ENCODE measurements at places on chromosomes 1 and 21.

GRCh38 chr21:27047658-27048314 lies 80.9 kb upstream of the ADAMTS5 start:
- DNase-seq = no peak

- DNase-seq = no peak
These were observed 28.6 kb downstream of the ERG start for GRCh38 chr21:38469642-38470041.

DNA sequence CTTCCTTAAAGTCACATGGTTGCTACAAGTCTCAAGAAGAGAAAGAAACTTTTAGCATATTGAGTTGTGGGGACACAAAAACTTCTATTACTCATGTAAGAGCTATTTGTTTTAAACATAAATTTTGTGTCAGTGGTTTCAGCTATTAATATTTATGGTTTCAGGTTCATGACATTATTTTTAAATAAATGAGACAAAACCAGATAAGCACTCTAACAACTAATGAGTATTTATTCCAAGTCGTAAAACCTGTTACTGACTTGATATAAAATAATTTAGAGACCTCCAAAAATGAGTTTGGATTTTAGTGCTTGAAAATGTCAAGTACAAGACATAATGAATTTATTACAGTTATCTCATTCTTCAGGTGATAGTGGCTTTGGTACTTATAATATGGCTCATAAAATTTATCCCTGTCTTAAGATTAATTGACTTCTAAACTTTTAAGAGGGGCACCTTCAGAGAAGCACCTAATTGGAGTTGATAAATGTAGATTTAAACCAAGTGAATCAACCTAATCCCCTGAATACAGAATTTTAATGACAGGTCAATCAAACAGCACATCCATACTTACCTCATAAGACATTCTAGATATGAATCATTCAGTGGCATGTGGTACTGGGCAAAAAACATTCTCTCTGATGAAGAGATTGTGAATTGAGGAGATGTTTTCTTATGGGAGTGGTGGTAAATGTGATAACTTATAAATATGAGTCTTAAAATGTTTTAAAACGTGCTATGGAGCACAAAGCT lies 167.7 kb upstream of the PTGFR start:
- no peak for DNase-seq

DNA sequence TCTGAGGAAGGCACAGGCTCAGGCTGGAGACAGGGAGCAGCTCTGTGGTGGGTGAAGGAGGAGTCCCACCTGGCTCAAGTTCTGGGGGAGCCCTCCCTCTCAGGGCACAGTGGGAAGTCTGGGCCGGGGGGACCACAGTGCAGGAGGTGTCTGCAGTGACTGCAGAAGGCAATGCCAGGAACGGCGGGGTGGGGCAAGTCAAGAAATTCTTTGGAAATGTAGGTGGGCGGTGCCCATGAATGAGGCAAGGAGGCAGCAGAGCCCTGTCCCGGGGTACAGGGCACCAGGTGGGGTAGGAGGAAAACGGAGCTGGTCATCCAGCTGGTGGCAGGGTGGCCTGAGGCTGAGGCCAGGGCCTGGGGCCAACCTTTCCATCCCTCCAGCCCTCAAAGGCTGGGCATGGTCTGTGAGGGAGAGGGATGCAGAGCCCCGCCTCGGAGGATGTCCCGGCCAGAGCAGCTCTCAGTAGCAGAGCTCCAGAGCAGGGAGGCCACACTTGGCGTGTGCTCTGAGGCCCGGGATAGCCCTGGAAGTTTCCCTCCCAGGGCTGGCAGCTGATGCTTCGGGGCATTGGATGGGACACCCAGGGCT lies 4.7 kb downstream of the TFF3 start:
- no peak for DNase-seq

DNA sequence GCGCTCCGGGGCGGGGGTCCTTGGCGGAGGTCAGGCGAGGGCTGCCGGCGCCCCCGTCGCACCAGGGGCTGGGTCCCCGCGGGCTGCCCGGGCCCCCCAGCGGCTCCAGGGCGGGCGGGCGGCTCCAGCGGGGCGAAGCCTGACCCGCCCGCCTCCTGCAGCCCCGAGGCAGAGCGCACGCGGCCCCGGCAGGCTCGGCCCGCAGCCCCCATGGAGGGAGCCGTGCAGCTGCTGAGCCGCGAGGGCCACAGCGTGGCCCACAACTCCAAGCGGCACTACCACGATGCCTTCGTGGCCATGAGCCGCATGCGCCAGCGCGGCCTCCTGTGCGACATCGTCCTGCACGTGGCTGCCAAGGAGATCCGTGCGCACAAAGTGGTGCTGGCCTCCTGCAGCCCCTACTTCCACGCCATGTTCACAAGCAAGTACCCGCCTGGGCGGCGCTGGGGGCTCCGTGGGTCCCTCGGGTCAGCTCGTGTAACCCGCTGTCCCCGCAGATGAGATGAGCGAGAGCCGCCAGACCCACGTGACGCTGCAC lies 817 bp downstream of the KLHL17 start:
- DNase-seq = no peak

DNA sequence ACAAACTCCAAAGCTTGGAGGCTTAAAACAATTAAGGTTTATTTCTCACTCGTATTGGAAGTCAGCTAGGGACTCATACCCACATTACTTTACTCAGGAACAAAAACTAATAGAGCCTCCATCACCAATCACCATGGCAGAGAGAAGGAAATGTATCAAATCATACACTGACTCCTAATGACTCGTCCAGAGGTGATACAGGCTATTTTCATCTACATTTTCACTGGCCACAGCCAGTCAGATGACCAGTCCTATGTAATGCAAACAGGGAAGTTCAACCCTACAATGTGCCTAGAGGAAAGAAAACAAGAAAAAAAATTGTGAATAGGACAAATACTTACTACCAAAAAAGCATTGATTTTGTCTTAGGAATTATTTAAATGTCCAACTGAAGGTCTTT lies 110.3 kb downstream of the SEC16B start:
- DNase-seq = no peak

DNA sequence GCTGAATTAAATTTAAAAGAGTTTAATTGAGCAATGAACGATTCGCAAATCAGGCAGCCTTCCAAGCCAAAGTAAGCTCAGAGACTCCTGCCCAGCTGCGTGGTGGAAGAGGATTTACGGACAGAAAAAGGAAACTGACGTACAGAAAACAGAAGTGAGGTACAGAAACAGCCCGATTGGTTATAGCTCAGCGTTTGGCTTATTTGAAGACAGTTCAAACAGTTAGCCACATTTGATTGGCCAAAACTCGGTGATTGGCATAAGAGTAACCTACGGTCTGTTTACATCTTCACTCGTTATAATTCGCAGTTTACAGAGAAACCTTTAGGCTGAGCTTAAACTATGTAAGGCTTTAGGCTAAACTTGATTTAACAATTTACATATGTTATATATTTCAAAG lies 46.9 kb downstream of the CR1L start:
- no peak for DNase-seq

DNA sequence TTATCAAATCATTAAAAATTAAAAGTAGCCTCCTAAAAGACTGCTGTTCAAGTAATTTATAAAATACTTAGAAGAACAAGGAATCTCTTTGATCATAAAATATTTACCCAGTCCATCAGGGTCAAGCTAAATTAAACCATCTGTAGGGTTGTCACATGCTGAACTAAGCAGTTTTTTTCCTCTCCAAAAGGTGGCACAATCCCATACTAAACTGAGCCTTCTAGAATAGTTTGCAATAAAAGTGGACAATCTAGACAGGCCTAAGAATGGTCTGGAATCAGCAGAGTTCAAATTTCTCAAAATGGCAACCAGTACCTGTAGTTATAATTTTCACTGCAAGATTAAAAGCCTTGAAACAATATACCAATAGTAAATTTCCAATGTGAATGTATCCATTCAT lies 194.8 kb downstream of the EIF4G3 start:
- peak; percentile 55 for DNase-seq

GRCh38 chr1:158285756-158286241 lies 3.9 kb upstream of the CD1C start:
- no peak for DNase-seq

DNA sequence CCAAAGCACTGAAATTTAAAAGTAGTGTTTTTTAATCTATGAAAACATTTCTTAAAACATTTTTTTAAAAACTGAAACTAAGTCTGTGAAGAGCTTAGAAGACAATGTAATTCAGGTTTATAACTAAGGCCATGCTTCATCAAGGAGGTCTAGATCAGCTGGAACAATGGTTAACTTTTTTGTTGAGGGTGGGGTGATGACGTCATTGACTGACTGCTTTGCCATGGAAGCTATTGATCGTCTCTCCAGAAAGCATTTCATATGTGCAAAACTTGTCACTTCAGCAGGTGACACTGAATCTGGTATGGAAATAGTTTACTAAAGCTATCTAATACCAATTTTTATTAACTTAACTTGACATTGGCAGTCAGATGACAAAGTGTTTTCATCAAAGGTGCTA lies 21.0 kb downstream of the RAVER2 start:
- DNase-seq = no peak

DNA sequence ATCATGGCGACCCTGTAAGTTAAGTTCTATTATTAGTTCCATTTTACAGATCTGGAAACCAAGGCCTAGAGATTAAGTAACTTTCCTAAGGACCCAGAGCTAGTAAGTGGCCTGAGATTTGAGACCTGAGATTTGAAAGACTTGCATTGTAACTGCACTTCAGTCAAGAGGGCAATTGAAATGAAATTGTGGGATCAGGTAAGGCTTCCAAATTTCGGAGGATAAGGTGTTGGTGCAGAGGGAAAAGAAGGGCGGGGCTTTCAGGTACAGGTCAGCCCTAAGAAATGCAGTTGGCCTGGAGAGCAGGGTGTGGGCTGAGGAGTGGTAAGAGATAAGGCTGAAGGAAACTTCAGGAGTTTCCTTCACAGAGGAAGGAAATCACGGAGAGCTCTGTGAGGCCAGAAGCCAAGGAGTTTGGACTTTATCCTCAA lies 51.1 kb downstream of the SLC16A1 start:
- no peak for DNase-seq

DNA sequence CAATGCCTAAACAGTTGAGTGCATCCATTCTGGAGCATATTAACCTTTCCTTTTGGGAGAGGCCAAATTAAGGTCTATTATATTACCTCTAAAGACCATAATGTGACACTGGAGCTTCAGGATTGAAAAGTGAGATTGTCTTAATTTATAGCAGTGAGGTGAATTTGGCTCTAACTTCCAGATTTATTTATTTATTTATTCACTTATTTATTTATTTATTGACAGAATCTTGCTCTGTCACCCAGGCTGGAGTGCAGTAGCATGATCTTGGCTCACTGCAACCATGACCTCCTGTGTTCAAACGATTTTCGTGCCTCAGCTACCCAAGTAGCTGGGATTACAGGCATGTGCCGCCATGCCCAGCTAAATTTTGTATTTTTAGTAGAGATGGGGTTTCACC lies 19.1 kb downstream of the ZCCHC17 start:
- no peak for DNase-seq

- DNase-seq = peak; percentile 99
These were observed 75.2 kb downstream of the MPZL1 start for GRCh38 chr1:167797015-167797414.

GRCh38 chr1:63403386-63403785 lies 36.0 kb downstream of the ALG6 start:
- DNase-seq = no peak

DNA sequence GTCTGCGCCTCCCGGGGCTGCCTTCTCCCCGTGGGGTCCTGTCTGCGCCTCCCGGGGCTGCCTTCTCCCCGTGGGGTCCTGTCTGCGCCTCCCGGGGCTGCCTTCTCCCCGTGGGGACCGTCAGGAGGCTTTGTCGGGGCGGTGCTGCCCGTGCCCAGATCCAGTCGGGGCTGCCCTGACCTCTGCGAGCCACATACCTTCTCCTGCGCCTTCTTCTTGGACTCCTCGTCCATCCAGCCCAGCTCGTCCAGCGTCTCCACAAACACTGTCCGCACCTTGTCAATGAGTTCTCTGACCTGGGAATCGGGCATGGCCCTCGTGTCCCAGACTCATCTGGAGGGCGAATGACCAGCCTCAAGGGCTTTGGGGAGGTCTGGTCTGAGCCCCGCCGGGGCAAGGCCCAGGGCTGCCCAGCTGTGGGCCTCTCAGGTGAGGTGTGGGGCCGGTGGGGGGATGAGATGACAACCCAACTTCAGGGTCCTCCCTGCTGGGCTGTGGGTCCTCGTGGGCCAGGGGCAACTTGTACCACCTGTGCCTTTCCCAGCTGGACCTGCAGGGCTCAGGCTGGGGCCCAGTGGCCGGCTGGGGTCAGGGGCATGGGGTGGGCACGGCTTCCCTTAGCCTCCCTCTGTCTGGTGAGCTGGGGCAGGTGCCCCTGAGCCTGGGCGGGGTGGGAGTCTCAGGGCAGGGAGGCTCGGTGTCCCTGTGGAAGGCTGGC lies 9.4 kb downstream of the PRXL2B start:
- DNase-seq = no peak

DNA sequence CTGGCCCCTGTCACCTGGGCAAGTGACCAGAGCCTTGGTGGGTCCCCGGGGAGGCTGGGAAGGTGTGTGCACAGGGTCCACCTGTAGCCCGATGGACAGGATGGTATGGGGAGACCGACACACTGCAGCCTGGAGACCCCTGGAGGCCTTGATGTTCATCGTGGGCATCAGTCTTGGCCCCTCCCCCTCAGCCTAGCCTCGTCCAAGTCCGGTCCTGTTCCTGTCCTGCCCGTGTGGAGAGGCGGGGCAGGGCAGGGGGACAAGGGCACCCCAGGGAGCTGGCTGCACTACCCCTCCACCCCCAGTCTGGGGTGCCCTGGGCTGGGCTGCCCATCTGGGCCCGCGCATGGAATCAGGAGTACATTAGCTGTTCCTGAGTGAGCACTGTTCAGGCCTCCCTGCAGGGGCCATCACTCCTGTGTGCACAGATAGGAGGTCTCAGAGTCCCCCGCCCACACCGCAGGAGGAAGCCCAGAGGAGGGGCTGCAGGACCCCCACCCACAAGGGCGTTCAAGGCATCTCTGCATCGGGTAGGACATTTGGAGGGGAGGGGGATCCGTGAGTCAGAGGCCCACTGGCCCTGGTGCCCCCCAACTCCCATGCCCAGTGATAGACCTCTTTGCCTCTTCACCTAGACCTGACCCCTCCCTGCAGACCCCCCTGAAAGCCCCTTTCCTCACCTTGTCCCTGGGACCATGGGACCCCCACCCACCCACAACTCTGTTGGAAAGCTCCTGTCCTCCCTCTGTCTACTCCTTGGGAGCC lies 63.2 kb downstream of the WNT9A start:
- no peak for DNase-seq

- no peak for DNase-seq
These were observed 16.3 kb upstream of the MTARC1 start for GRCh38 chr1:220770245-220770913.

GRCh38 chr1:10904396-10905358 lies 107.8 kb upstream of the TARDBP start:
- DNase-seq = peak; percentile 54

- DNase-seq = peak; percentile 71
These were observed 2.8 kb downstream of the S100A10 start for GRCh38 chr1:151990856-151991198.

DNA sequence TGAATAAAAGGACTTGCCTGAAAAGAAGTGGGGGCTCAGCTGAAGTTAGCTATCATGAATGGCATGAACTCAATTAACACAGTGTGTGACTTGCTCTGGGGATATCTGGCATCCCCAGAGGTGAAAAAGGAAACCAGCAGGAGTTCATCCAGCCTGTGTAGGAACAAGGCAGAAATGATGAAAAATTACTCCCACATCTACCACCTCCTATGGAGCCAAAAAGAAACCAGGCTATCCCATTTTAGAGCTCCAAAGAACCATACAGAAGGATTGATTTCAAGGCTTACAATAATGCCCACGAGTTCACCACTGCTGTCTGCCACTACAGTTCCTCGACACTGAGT lies 25.3 kb downstream of the TP53BP2 start:
- no peak for DNase-seq

All from cardiac fibroblast (primary cell).